ENCODE measurements at places on chromosomes 2 and 18. TPM values are rescaled to one million over a fixed set of nuclear protein-coding genes. Genes with fewer than 3 reads are reported as not detected.

DNA sequence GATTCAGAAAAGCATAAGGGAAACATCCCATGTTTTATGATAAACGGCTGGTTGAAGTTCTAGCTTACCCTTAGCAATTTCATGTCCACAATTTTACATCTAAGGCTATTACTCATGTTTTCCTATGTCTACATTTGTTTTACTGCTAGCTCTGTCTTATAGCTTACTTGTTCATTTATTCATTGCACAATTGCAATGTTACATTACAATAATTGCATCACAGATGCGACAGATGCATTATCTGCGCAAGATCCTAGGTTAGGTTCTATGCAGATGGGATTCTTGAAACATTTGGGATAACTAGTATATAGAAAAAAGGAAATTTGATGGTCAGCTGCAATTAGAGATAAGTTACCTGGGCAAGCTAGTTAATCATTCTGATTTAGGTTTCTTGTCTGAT, 108.4 kb downstream of the ARHGAP28 start:
- no peak overlapping the region for H3K4me3 ChIP-seq
- no peak overlapping the region for H3K27ac ChIP-seq
- no peaks in the 10 kb centered on the region for H3K4me1 ChIP-seq

DNA sequence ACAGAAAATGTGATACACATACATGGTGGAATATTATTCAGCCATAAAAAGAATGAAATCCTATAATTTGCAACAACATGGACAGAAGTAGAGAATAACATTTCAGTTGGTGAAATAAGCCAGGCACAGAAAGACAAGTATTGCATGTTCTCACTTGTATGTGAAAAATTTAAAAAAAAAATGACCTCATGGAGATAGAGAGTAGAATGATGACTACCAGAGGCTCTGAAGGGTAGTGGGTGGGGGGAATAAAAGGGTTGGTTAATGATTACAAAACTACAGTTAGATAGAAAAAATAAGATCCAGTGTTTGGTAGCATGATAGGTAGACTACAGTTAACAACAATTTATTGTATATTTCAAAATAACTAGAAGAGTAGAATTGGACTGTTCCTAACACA, 24.5 kb downstream of the PRKD3 start:
- no peak overlapping the region for H3K4me3 ChIP-seq
- H3K27me3 ChIP-seq: no peaks in the 10 kb centered on the region
- DNase-seq: no peak
- H3K4me1 ChIP-seq: 0 out of 2 replicates have a peak, but pooled peaks cover 6% of the 10 kb centered on the region
- H3K36me3 ChIP-seq: no peaks in the 10 kb centered on the region

GRCh38 chr2:238286551-238286950, 1.9 kb downstream of the PER2 start:
- no peaks in the 10 kb centered on the region for H3K36me3 ChIP-seq
- H3K27ac ChIP-seq: peak overlapping the region; percentile 99
- H3K4me1 ChIP-seq: peaks cover 23% of the 10 kb centered on the region

DNA sequence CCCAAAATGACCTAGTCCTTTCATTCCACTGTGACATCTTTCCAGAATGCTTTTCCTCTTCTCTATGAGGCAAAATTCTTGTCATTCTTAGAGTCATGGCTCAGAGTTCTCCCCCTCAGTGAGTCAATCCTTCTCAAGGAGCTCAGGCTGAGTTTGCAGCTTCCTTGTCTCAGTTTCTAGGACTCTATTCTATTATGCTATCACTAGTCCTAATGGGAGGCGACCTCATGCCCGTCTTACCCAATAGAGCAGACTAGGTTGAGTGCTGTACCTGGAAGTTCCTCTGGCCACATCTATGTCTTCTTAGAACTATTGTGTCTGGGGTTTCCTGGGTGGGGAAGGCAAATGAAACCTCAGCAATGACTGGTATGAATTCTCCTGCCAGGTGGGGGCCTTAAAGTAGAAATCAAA, 51.5 kb downstream of the HAUS1 start:
- peak overlapping the region; percentile 25 for H3K4me3 ChIP-seq
- no peaks in the 10 kb centered on the region for H3K27me3 ChIP-seq
- peak overlapping the region; percentile 51 for H3K27ac ChIP-seq
- peaks cover 49% of the 10 kb centered on the region for H3K4me1 ChIP-seq

DNA sequence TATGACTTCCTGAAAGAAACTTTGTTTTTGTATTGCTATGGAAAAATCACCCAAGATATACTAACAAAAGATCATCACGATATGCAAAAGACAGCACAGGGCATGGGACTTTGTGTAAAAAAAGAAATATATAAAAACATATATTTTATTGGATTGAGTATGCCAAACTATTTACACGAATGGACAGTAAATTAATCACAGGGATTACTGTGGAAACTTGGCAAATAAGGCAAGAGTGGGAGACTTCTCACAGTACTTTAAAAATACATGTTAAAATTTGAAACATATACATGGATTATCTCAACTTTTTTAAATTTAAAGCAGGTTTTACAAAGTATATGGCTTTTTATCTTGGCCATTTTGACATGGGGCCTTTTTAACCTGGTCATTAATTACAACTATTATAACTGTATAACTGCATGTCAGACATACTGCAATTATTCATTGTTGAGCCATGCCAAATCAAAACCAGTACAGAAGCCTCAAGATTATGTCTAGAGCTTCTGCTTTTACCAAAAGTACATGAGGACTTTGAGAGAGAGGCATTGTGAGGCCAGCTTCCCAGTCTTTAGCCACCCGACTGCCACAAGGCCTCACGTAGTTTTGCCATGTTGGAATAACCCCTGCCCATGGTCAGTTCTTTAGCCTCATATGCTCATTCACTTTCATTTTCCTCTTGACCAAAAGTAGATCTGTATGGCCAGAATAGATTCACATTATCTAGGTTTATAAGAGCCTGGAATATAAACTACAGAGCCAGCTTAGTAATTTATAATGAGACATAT, 419.8 kb downstream of the SETBP1 start:
- no peak overlapping the region for H3K4me3 ChIP-seq
- no peaks in the 10 kb centered on the region for H3K27me3 ChIP-seq
- DNase-seq: no peak
- no peaks in the 10 kb centered on the region for H3K36me3 ChIP-seq
- H3K27ac ChIP-seq: no peak overlapping the region
- H3K4me1 ChIP-seq: 0 out of 2 replicates have a peak, but pooled peaks cover 2% of the 10 kb centered on the region

DNA sequence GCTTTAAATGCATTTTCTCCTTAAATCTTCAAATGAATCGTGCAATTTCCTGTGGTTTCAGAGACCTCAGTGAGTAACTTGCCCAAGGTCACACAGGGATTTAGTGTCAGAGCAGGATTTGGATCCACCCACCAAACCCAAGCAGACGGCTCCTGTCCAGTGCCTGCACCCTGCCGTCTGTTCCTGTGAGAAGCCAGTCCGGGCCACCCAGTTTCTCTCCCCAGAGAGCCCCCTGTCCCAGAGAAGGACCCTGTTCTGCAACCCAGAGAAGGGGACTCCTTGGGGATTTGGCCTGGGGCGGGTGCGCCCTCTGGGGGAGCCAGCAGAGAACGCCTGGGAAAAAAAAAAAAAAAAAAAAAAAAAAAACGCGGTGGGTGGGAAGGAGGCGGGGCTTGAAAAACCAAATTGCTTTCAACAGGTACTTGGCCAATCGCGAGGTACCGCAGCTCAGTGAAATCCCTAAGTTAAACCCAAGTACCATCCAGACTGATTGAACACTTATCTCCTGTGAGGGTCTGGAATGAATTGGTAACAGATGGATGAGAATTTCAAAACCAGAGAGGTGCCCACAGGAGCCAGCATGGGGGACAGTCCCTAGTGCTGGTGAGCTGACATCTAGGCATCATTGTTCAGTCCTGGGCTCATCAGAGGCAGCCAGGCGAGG, 30.9 kb upstream of the REEP1 start:
- peak overlapping the region; percentile 53 for H3K4me3 ChIP-seq
- no peaks in the 10 kb centered on the region for H3K27me3 ChIP-seq
- H3K4me1 ChIP-seq: peaks cover 5% of the 10 kb centered on the region
- no peak overlapping the region for H3K27ac ChIP-seq
- peak; percentile 72 for DNase-seq
- no peaks in the 10 kb centered on the region for H3K36me3 ChIP-seq

DNA sequence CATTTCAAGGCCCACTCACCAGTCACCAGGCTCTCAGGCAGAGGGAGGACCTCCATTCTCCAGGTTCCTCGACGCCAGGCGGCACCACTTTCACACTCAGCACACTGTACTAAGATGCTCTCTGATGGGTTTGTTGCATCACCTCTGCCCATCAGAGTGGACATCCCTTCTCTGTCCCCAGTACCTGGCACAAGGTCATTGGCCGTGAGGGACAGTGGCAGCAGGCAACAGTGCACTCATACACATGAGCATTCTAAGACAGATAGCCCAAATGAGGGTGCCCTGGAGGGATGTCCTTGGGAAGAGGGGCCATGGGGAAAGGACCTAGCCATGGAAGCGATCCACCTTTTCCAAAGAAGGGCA, 3.0 kb upstream of the ADRA2B start:
- no peaks in the 10 kb centered on the region for H3K4me1 ChIP-seq
- no peak overlapping the region for H3K27ac ChIP-seq
- no peaks in the 10 kb centered on the region for H3K36me3 ChIP-seq

- no peaks in the 10 kb centered on the region for H3K36me3 ChIP-seq
- H3K4me3 ChIP-seq: no peak overlapping the region
- H3K27ac ChIP-seq: no peak overlapping the region
- peak; percentile 7 for DNase-seq
Observed at GRCh38 chr2:146489386-146489785, 1355.4 kb upstream of the ACVR2A start.

DNA sequence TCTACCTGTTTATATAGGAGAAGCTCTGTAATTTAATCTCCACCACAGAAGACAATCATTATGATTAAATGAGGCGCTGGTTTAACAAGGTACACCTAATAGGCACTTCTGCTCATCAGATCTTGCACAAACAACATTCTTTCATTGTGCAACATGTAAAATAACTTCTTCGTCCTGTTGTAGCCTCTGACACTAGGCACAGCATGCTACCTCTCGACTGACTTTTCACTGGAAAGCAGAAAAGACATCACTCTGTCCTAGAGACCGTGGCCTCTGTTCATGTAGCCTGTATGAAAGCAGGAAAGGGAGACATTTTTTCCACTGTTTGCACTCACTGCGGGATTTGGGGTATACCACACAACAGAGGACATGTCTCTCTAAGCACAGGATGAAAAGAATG, 316.5 kb downstream of the IRS1 start:
- no peak overlapping the region for H3K4me3 ChIP-seq

GRCh38 chr18:22933966-22934423, 867 bp downstream of the RBBP8 start:
- H3K4me1 ChIP-seq: 0 out of 2 replicates have a peak, but pooled peaks cover 3% of the 10 kb centered on the region
- no peaks in the 10 kb centered on the region for H3K36me3 ChIP-seq
- no peaks in the 10 kb centered on the region for H3K27me3 ChIP-seq
- H3K27ac ChIP-seq: peak overlapping the region; percentile 87
- peak overlapping the region; percentile 94 for H3K4me3 ChIP-seq
- DNase-seq: peak; percentile 26

- peaks cover 18% of the 10 kb centered on the region for H3K27me3 ChIP-seq
- peaks cover 7% of the 10 kb centered on the region for H3K4me1 ChIP-seq
- H3K36me3 ChIP-seq: no peaks in the 10 kb centered on the region
- H3K27ac ChIP-seq: no peak overlapping the region
Observed at GRCh38 chr2:96430394-96430988, 74.7 kb downstream of the NEURL3 start.

DNA sequence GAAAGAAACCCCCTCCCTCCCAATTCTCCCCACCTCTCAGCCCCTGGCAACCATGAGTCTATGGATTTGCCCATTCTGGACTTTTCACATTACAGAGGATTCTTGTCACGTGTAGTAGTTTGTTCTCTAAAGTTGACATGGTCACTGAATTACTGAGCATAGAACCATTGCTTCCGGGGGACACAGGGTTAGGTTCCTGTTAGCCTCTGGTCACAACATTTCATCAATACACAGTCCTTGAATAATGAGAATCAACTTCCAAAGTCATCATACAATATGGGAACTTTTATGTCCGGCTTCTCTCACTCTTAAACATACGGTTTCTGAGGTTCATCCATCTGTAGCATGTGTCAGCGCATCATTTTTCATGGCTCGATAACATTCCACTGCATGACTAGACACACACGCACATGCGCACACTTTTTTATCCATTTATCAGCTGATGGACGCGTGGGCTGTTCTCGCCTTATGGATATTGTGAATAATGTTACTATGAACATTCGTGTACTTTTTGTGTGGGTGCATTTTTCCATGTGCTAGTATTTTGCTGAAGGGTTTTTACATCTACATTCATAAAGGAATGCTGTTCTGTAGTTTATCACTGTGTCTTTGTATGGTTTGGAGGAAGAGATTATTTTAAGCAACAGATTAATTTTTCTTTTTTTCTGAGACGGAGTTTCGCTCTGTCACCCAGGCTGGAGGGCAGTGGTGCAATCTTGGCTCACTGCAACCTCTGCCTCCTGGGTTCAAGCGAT, 48.1 kb downstream of the PARD6G start:
- no peak overlapping the region for H3K4me3 ChIP-seq
- H3K4me1 ChIP-seq: no peaks in the 10 kb centered on the region
- H3K36me3 ChIP-seq: no peaks in the 10 kb centered on the region

- no peak overlapping the region for H3K27ac ChIP-seq
- H3K4me1 ChIP-seq: no peaks in the 10 kb centered on the region
- DNase-seq: no peak
- H3K36me3 ChIP-seq: no peaks in the 10 kb centered on the region
- no peaks in the 10 kb centered on the region for H3K27me3 ChIP-seq
Observed at GRCh38 chr18:58792086-58792485, 72.6 kb upstream of the ZNF532 start.

DNA sequence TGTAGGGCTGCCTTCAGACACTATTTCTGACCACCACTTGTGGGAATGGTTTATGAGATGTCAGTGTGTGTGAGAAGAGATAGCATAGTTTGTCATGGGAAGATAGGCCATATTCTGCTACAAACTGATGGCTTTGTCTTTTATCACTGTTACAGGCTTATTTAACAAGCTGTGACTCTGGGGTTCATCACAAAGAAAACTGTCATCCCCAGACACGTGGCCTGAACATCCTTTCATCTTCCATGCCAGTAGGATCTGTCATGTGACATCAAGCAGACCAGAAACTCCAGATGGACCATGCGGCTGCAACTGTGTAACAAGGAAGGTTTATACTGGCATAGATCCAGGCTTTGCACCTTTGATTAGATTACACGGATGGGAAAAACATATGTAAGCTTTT, 128.6 kb upstream of the KCNH7 start:
- no peak overlapping the region for H3K4me3 ChIP-seq
- H3K36me3 ChIP-seq: no peaks in the 10 kb centered on the region
- no peak for DNase-seq
- no peaks in the 10 kb centered on the region for H3K4me1 ChIP-seq
- H3K27me3 ChIP-seq: no peaks in the 10 kb centered on the region

GRCh38 chr2:234702731-234703225, 205.9 kb upstream of the ARL4C start:
- DNase-seq: no peak
- H3K27me3 ChIP-seq: no peaks in the 10 kb centered on the region
- peaks cover 5% of the 10 kb centered on the region for H3K4me1 ChIP-seq
- no peak overlapping the region for H3K27ac ChIP-seq
- no peaks in the 10 kb centered on the region for H3K36me3 ChIP-seq

GRCh38 chr2:20326163-20326780, 24.4 kb downstream of the PUM2 start:
- H3K4me3 ChIP-seq: no peak overlapping the region
- peak; percentile 79 for DNase-seq
- H3K4me1 ChIP-seq: no peaks in the 10 kb centered on the region
- peaks cover 23% of the 10 kb centered on the region for H3K36me3 ChIP-seq

TUBA3D gene
- not detected for polyA plus RNA-seq

FBXO48 gene
- polyA plus RNA-seq: 0.67 TPM

All from GM23248 (cell line).